Activated CD8-positive, alpha-beta memory T cell treated with anti-CD3 and anti-CD28 coated beads for 48 hours (primary cell): ENCODE measurements at places on chromosomes 16 and 17.

DNA sequence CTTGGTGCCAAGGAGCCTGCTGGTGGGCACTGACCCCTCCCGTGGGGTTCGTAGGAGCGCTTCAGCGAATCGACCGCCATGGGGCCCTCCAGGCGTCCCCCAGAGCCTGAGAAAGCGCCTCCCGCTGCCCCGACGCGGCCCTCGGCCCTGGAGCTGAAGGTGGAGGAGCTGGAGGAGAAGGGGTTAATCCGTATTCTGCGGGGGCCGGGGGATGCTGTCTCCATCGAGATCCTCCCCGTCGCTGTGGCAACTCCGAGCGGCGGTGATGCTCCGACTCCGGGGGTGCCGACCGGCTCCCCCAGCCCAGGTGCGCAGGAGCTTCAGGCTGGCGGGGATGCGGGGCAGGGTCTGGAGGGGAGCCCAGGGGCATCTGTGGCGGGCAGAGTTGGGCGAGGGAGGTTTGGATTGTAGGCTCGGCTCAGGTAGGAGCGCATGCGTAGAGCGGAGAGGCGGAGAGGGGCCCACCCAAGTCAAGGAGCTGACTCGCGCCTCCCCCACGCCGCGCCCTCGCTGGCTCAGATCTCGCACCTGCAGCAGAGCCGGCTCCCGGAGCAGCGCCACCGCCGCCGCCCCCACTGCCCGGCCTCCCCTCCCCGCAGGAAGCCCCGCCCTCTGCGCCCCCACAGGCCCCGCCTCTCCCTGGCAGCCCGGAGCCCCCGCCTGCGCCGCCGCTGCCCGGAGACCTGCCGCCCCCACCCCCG, 19.8 kb downstream of the FMNL1 start:
- no peak for DNase-seq

DNA sequence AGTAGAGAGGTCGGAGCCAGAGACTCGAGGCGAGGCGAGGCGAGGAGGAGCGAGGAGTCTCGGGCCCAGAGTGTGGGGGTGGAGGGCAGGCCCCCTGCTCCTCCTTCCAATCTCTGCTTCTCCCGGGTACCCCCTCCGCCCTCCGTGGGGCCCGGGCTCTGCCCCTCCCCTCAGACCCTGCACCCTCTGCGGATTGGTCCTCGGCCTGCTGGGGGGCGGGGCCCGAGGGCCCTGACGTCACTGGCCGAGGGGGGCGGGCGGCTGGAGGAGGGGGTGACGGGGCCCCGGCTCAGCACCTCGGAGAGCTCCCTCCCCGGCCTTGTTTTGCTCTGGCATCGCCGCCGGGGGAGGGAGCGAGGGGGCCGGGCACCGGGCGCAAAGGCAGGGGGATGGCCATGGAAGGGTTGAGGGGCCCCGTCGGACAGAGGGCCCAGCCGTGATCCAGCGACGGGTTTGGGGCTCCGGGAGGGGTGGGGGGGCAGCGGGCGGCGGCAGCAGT, at the start of gene RUNDC3A:
Gene RUNDC3A (plus strand): TSS at position 282 of the 499 bp plus-strand sequence. CDS start 232 bp downstream, outside the sequence.
- peak; percentile 72 for DNase-seq

- DNase-seq = no peak
Observed at GRCh38 chr16:1560153-1560552, 26.7 kb downstream of the TMEM204 start.

DNA sequence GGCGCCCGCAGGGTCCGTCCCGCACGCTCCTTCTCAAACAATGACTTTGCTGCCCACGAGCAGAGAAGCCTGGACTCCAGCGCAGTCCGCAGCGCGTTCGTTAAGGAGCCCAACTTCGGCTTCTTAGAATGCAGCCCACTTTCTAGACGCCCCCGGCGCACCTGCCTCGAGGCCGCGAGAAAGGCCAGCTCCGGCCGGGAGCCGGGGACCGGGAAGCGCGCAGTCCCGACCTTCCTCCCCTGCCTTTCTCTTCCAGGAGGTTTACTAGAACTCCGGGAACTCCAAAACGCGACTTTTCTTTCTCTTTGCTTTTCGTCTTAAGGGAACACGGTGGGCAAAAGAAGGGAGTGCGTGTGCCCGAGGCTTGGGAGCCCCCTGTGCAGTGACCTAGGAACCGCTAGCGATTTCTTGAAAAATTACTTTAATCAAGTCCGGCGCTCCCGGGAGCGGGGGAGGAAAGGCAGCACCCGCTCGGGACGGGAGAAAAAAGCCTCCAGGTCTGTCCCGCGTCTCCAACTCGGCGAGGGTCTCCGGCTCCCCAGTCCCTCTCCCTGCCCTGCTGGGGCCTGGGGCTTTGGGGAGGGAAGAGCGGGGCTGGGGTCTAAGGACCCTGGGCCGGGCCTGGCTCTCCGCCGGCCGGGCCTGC, 2.6 kb downstream of the HNF1B start:
- DNase-seq = no peak

DNA sequence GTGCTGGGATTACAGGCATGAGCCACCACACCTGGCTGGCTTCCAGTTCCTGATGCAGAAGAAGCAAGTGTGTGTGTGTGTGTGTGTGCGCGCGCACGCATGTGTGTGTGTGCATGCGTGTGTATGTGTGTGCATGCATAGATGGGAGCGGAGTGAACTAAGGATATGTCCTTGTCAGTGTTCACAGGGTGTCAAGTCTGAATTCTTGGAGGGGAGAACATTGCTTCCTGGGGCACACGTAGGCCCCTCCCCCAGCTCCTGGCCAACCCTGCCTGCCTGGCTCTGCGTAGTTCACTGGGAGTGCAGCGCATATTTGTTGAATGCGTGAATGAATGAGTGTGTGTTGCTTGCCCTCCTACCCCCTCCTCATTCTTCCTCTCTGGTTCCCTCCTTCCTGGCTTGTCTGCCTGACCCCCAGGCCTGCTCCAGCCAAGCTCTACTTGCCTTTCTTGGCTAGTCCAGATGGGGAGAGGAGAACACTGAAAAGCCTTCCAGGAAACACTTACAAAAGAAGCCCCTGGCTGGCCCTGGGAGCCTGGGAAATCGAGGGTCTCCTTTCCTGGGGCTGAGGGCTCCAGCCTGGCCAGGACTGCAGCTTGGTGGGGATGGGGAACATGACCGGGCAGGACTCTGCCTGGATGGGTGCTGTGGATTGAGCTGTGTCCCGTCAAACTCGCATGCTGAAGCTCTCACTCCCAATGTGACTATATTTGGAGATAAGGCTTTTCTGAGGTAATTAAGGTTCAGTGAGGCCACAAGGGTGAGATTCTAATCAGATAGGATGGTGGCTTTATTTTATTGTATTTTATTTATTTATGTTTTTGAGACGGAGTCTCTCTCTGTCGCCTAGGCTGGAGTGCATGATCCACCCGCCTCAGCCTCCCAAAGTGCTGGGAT, 27.9 kb downstream of the IGFBP4 start:
- no peak for DNase-seq

DNA sequence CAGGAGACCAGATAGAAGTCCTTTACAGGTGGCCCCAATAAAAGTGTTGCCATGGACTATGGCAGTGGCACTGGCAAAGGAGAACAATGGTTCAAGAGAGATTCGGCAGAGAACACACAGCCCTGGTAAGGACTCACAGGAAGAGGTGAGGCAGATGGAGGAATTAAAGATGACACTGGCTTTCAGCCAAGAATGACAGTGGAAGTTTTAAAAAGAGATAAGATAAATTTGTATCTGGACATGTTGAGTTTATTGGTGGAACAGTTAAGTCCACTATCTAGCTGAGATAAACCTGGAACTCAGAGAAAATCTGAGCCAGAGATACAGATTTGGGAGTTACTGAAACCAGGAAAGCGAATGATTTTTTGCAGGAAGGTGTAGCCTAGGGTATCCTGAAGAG, 20.1 kb downstream of the CMC2 start:
- no peak for DNase-seq

GRCh38 chr16:24164416-24164815, 91.7 kb upstream of the CACNG3 start:
- no peak for DNase-seq

- no peak for DNase-seq
Observed at GRCh38 chr16:63129411-63130125, 1093.3 kb upstream of the CDH8 start.

DNA sequence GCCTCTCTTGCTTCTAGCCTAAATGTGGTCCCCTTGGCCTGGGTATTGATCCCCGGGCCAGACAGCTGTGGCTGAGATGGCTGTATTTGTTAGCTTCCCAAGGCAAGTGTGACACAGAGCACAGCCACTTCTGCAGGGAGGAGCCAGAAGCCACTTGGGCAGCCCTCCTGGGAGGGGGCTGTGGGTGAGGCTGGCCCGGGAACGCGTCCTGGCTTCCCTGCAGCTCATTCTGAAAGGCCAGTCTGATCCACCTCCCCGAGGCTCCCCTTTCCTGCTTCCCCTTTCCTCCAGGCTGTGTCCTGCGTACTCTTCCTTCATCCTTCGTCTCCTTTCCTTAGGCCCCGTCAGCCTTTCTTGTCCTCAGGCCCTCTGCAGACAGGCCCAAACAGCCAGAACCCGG, 8.0 kb downstream of the SERPINF2 start:
- DNase-seq = no peak

GRCh38 chr17:73695035-73695738, 50.9 kb upstream of the SDK2 start:
- DNase-seq = no peak

DNA sequence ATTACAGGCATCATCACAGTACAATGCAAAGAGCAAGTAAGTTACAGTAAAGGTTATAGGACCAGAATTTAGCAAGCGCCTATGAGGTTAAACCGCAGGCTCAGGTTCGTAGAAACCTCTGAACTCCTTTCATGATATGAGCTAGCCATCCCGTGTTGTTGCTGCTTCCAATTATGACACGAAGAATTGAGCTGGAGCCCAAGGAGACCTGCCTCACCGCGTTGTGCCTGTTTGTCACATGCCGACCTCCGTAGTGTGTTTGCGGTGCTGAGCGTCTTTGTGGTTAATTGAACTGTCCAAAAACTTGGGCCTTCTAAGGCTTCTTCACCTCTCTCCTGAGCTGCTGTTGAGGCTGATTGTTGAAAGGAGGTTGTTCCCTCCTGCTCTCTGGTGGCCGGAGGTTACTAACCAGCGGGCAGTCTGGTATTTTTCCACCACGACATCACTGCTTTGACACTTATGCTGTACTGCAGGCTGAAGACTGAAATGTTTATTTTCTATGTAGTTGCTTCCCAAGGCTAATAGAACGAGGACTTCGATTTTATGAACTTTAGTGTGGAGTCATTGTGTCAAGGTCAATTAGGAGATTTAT, 67.5 kb downstream of the SEC14L1 start:
- no peak for DNase-seq

- DNase-seq = no peak
Observed at GRCh38 chr17:38452719-38453118, 24.5 kb downstream of the ARHGAP23 start.

GRCh38 chr17:6526362-6527152, 29.8 kb downstream of the PITPNM3 start:
- DNase-seq = no peak

GRCh38 chr16:51313198-51313597, 162.1 kb upstream of the SALL1 start:
- DNase-seq = no peak

- no peak for DNase-seq
Observed at GRCh38 chr16:12429756-12430155, 373.9 kb downstream of the CPPED1 start.

DNA sequence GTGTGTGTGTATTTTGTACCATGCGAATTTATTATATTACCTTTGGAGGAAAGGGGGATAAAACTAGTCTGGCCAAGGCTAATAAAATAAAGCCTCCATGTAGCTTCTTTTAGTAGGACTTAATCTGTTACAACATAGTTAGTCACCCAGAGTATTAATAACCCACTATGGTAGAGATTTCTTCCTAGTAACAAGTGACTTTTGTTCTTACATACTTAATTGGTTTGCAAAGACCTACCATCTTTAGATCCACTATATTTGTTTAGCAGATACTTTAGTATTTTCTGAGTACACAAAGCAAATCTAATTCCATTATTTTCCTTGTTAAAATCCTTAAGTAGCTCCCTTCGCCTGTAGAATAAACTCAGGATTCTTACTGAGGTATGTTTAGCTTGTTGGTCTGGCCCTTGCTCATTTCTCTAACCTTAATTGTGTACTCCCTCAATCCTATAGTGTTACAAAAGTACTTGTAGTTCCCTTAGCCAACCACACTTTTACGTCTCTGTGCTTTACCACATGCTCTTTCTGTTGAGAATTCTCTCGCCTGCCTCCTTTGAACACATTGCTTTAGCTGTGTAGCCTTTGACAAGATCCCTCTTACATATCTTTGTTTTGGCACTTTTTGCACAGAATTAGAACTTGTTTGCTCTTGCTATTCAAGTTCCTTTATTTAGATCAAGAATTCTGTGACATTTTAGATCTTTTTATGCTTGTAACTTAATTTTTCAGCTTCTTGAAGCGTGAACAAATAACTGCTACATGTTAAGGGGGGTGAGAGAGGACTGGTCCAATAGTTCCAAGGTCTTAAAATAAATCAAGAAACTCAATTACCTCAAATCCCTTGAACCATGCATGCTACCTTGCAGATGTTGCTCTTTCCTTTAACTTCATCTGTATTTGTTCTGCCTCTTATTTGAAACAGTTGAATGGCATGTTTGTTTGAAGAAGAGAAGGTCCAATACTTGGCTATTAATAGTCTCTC, 23.8 kb downstream of the CLTC start:
- DNase-seq = no peak

- no peak for DNase-seq
Observed at GRCh38 chr17:74002241-74002640, 201.2 kb upstream of the RPL38 start.

DNA sequence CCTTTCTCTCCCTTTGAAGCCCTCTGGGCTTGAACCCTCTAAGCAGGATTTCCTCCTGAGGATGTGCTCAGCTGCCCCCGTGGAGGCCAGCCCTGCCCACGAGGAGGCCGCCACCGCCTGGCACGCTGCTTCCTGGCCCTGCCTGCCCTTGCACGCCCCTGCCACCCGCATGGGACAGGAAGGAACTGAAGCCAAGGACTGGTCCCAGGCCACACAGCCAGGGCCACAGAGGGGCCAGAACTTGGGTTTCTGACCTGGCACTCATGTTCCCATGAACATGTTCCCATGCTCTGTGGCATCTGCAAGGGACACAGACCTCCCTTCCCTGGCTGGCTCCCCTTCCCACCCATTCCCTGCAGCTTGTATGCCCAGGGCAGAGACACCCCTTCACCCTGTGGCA, 24.1 kb upstream of the MTSS2 start:
- DNase-seq = no peak

- no peak for DNase-seq
Observed at GRCh38 chr16:50666658-50667496, 14.2 kb downstream of the SNX20 start.

DNA sequence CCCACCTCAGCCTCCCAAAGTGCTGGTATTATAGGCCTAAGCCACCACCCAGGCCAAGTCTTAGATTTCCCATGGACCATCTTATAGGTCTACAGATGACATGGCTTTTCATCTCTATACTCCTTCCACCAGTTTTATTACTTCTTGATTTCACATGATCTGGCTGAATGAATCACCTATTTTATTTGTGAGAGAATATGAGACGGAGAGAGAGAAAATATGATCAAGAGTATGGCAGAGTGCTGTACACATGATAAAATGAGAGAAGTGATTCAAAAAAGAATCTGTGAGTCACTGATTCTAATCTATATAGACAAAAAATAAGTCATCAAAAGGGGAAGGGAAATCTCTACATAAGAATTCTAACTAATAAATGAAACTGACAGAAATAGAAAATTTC, 13.7 kb downstream of the ACSM1 start:
- no peak for DNase-seq
